Stimulated activated CD4-positive, alpha-beta T cell treated with anti-CD3 and anti-CD28 coated beads, Interleukin-2, amount 100 ng/mL, for 48 hours (primary cell): ENCODE measurements at places on chromosomes 4 and X.

GRCh38 chrX:48497871-48498270 is 10.9 kb upstream of the PORCN start:
- no peak for DNase-seq

- no peak for DNase-seq
Measured at GRCh38 chrX:148872161-148872535, 371.7 kb downstream of the AFF2 start.

DNA sequence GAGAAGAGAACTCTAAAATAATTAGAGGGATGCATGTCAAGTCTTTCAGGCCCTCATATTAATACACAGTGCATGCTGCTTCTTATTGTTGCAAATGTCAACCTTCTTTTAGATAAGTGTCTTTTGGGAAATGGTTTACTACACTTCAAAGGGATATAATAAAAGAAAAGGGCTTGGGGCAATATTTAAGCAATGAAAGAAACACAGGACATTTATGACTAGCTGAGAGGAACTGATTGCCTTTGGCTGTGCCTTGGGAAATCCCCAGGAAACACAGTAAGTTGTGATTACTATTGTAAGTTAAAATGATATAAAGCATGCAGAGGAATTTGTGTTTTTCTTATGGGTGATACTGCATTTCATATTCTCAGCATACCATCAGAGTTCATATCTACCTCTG is 1036.2 kb upstream of the GRID2 start:
- no peak for DNase-seq

DNA sequence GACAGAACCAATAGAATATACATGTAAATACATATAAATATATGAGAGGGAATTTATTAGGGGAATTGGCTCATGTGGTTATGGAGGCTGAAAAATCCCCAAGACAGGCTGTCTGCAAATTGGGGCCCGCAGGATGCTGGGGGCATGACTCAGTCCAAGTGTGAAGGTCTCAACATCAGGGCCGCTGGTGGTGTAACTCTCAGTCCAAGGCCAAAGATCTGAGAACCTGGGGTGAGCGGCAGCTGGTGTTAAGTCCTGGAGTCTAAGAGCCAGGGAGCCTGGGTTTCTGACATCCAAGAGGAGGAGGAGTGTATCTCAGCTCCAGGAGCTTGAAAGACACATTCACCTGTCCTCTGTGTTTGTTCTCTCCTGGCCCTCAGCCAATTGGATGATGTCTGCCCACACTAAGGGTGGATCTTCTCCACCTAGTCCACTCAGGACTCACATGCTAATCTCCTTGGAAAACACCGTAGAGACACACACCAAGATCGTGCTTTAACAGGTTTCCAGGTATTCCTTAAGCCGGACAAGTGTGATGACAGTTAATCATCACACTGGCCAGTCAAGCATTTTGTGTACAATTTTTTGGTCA is 28.9 kb downstream of the TIGD2 start:
- DNase-seq, result no peak

GRCh38 chr4:57672846-57673433 is 562.8 kb upstream of the IGFBP7 start:
- DNase-seq, result no peak

DNA sequence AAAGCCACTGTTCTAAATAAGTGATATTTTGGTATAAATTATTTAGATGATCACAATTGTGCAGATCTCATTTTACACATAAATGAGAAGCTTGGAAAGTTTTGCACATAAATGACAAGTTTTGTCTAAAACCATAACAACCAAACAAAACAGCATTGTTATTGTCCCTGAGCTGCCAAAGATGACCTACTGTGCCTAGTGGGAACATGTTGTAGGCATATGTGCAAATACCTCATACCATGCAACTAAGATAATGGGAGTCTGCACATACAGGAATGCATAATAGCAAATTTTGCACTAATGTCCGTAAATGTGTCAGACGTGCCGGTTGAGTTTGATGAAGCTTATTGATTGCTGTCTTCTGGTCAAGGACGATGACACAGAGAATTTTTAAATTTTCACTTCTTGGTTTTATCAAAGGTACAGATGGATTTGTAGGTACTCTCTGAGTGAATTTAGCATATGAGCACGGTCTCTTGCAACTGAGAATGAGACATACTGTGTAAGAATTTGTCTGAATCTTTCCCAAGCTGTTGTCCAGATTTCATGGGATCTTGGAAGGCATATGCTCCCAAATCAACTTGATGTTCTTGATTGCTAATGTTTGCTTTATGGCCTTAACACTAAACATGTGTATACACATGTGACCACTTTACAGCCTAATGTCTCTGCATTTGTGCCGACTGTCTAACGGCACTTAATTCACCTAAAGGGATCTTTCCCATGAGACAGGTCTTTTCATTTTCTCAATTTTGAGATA is 1133.5 kb downstream of the FAT4 start:
- DNase-seq, result no peak

GRCh38 chrX:49209434-49210251 is 9.7 kb upstream of the SYP start:
- DNase-seq, result no peak

DNA sequence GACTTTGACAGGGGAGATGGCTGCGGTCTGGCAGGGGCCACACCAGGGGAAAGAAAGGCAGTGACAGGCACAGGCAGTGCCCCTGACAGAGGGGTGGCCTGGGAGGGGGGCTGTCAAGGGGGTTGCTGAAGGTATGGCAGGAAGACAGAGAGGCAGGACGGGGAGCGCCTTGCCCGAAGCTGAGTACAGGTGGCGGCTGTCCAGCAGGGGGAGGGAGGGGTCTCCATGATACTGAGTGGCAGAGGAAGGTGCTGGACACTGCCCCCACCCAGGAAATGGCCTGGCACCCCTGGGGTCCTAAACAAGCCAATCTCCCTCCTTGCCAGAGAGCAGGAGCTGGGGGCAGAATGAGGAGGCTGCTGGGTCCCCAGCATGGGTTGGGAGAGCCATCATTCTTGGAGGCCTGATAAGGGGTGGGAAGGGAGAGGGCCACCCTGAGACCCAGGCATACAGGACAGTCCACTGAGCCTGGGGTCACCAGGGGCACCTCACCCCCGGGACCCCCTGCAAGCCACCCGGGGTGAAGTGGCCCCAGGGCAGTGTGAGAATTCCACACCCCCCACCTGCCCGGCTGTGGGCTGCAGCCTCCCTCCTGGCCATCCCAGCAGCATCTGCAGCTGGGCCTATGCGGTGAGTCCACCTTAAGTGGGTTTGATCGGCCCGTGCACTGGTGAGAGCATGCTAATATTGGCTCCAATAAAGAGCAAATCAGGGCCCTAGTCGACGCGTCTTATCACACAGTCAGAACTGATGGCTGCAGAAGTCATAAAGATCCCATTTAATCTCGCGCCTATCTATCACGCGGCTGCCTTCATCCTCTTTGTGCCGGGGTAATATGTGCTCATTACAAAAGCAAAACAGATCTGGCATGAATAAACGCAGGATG is 108.5 kb downstream of the FAM53A start:
- no peak for DNase-seq

DNA sequence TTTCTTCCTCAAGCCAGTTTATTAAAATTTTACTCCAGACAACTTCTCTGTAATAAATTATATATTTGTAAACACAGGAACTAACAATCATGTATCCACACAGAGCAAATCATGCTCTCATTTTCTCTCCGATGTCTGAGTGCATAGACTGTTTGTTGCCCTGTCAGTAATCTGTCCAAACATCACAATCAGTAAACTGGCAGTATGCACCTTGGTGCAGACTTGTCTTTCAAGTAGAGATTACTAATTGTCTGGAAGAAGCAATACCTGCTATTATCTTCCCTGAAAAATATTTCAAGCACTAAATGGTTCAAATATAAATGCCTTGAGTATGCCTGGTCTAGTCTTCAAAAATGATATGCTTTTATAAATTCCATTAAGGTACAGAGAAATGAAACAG is 1260.9 kb downstream of the C4orf33 start:
- DNase-seq, result no peak

DNA sequence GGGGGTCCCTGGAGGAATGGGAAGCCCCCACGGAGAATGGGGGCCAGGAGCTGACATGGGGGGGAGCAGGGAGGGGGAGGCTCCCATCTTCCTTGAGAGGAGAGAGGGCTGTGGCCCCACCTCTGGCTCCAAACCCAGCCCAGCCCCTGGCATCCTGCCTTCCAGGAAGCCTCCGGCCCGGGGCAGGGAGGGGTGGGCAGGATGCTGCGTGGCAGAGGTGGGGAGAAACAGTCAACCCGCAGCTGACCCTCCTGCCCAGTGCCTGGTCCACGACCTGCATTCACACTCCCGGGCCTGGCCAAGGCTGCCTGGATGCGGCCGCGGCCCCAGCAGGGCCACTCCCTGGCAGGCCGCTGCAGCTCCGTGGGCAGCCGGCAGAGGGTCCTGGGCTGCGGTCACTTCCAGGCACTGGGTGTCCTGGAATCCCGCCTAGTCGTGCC is 39.0 kb downstream of the CPLX1 start:
- DNase-seq, result no peak

DNA sequence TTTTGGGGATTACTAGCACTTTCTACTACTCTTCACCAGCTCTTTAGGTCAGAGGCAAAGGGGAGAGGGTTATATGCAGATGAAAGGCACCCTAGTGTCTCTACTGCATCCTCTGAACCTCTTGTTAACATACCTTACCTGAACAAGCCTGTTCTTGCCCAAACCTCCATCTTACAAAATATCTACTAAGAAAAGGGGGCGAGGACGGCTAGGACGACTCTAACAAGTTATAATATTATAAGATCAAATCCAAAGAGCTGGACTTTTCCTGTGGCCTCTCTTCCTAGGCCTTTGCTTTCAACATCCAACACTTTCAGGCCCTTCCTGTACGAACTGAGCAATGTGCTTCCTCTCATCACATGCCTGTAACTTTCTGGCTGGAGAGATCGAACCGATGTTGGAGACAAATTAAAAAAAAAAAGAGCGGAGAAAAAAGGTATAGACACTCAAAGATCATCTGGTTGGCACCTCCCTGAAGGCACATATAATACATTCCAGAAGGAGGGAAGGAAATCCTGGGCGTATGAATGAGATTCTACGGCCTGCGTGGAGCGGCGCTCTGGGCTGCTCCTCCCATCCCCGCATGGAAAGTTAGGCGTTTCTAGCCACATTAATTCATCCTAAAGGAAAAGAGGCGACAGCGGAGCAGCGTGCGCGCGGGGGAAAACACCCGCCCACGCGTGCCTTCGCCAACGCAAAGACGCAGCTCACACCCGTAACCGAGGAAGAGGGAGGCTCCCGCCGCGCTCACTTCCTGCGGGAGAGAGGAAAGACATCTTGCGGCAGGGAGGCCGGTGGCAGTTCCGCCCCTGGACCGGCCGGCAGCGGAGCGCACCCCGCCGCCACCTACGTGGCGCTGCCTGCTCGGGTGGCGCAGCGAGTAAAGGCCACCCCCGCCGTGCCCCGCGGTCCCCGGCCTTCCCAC is 808 bp downstream of the PRDM5 start:
- peak; percentile 10 for DNase-seq

- no peak for DNase-seq
Measured at GRCh38 chrX:124289443-124289842, 43.0 kb upstream of the TEX13D start.

GRCh38 chrX:113935518-113935917 is 648.4 kb upstream of the HTR2C start:
- no peak for DNase-seq

DNA sequence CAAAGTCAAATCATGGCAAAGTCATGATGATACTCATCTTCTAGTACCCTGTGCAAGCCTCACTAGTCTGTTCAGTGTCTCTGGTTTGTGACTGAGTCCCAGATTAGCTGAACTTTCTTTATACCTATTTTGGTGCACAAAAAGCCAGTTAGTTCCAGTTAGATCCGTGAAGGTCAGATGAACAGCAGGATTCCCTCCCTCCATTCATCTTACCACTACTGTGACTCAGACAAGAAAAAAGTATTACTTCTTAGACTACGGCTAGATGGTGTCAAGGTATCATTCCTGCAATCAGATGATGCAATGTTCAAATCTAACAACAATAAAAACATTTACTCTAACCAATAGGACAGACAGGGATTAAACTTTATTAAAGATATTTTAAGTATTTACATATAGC is 30.4 kb downstream of the ARHGEF6 start:
- no peak for DNase-seq

- no peak for DNase-seq
Measured at GRCh38 chrX:56796641-56797395, 67.8 kb downstream of the NBDY start.

DNA sequence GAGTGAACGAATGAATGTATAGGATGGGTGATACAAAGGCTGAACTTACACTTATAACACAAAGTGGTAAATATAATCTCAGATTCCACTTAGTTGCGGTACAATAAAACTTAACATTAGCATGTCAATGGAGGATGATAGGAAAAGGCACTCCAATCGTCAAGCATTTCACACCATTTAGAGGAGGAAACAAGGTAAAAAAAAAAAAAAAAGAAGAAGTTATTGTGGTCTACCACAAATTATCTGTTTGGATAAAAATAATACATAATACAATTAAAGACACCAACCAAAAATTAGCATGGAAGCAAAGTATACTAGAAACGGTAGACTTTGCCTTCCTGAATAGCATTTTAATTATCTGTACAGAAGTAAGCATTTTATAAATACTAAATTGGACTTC is 205.5 kb downstream of the PPP3CA start:
- no peak for DNase-seq

GRCh38 chr4:84985952-84986351 is 19.5 kb upstream of the WDFY3 start:
- no peak for DNase-seq

GRCh38 chrX:91434351-91435168 is at the start of gene PABPC5:
Gene PABPC5 (plus strand): TSS chrX:91434839. CDS start chrX:91435578, 739 bp downstream.
- DNase-seq, result no peak

DNA sequence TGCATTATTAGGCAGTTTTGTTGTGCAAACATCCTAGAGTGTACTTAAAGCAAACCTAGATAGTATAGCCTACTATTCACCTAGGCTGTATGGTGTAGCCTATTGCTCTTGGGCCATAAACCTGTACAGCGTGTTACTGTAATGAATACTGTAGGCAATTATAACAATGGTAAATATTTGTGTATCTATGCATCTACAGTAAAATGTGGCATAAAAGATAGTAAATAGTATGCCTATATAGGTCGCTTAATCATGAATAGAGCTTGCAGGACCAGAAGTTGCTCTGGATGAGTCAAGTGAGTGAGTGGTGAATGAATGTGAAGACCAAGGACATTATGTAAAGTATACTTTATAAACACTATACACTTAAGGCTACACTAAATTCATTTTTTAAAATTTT is 16.6 kb downstream of the USO1 start:
- no peak for DNase-seq

DNA sequence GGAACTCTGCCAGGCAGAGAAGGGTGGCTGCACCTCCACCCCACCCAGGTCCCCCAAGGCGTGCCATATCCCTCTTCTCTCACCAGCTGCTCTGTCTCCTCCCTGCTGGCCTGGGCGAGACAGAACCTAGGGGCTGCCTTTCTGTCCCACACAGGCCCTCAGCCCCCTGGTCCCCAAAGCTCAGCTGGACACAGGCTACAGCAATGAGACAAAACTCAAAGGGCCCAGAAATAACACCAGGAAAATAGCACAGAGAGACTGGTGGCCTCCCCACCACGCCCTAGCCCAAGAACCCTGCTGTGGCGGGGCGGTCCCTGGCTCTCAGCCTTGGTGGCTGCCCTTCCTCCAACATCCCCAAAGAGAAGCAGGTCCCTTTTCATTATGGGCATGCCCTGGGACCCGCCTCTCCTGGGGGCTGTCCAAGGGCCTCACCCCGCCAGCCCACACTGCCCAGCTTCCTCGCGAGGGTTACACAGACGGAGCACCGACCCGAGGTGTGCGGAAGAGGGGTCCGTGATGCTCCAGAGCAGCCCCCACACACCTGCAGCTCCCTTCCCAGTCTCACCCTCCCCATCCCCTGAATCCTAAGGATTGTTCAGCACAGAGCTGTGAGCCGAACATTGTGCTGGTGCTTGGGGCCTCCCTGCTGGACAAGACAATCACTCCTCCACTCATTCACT is 67.7 kb upstream of the HMX1 start:
- no peak for DNase-seq
